ENCODE measurements at places on chromosomes 2 and 18.

DNA sequence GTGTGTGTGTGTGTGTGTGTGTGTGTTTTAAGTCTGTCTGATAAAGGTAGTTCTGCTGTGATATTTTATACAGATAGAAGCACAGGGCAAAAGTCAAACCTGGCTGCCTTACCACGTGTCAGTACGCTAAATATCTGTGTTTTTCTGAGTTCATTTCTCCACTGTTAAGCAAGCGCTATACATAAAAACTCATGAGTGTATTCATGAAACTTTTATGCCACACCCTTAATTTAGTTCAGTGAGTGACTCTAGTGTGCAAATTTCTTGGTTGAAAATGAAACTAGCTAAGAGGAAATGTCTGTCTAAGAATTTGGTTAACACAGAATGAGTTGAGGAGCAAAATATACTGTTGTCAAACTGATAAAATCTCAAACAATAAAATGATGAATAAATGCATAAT lies 11.2 kb downstream of the CASP10 start:
- no peak for DNase-seq

GRCh38 chr2:212730994-212731393 lies 192.4 kb upstream of the ERBB4 start:
- DNase-seq = no peak

GRCh38 chr18:43606795-43607194 lies 329.5 kb upstream of the SYT4 start:
- no peak for DNase-seq

DNA sequence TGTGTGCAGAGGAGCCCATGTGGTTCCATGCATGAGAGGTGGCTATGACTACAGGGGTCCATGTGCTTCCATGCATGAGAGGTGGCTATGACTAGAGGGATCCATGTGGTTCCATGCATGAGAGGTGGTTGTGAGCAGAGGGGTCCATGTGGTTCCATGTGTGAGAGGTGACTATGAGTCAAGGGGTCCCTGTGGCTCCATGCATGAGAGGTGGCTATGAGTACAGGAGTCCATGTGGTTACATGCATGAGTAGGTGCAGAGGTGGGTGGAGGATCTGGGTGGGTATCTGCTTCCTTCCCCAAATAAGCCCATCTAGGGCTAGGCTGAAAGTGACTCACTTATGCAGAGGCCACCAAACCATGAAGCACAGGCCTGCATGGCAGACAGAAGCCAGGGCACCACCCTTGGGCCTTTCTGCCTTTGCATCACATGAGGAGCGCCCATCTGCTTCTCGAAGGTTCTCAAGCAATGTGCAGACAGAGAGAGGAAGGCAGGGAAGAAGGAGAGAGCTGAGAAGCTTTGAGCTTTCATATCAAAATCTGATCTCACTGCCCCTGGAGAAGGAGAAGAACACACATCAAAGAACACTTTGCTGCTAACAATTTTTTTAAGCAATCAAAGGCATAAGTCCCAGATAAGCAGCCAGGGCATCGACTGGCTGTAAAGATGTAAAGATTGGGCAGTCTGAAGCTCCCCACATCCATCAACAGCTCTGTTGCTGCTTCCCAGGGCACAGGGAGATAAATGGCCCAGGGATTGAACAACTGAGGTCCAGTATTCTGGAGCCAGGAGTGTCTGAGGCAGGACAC lies 137.6 kb downstream of the TNS1 start:
- no peak for DNase-seq

DNA sequence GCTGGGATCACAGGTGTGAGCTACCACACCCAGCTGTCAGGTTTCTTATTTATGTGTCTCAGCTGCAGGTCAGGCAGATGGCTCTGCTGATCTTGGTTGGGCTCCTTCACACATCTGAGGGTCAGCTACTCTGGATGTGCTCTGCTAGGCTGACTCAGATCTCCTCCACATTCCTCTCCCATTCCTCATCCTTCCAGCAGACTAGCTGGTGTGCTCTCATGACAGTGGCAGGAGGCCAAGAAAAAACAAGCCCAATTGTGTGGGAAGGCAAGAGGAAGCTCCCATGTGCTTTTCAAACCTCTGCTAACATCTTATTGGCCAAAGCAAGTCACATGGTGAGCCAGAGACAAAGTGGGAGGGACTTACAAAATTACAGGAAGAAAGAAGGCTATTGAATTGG lies 11.7 kb upstream of the MSH6 start:
- no peak for DNase-seq

DNA sequence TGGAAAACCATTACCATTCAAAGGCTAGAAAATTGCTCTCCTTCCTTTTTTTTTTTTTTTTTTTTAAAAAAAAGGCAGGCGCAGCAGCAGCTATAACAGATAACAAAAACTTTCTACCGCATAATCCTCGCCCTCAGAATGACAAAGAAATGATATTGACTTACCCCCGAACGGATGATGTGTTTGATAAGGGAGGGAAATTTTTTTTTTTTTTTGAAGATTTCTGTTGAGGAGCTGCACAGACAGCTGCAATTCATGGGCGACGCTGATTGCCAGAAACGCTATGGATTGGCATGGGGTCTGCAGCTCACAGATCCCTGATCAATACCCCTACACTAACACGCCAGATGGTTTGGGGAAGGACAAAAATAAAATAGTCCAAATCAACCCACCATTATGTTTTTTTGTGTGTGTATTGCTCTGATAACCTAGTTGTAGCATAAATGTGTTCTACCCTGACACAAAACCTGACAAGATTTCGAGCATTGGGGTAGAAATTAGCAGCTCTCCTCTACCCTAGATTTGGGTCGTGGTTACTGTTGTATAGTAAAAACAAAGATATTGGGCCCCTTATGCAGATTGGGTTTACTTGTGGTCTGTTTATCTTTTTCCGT lies 3.6 kb upstream of the ONECUT2 start:
- no peak for DNase-seq

- no peak for DNase-seq
Observed at GRCh38 chr18:22226801-22227200, 57.4 kb downstream of the GATA6 start.

DNA sequence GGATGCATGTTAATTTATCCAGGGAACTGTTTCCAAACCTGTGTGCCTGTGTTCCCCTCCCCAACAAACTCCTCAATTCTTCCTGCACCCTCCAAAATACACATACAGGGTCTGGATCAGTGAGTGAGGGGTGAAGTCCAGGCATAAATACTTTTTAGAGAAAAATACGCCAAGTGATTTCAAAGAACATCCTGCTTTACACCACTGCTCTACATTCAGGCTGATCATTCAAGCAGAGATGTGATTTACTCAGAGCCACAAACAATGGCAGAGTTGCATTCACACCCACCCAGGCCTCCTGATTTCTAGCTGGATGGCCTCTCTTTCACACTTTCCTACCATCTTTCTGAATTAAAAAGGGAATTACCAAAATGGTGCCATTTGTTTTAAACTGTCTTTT lies 289.5 kb upstream of the SLC14A2 start:
- DNase-seq = no peak

- DNase-seq = no peak
Observed at GRCh38 chr2:45804987-45805755, 153.7 kb downstream of the PRKCE start.

DNA sequence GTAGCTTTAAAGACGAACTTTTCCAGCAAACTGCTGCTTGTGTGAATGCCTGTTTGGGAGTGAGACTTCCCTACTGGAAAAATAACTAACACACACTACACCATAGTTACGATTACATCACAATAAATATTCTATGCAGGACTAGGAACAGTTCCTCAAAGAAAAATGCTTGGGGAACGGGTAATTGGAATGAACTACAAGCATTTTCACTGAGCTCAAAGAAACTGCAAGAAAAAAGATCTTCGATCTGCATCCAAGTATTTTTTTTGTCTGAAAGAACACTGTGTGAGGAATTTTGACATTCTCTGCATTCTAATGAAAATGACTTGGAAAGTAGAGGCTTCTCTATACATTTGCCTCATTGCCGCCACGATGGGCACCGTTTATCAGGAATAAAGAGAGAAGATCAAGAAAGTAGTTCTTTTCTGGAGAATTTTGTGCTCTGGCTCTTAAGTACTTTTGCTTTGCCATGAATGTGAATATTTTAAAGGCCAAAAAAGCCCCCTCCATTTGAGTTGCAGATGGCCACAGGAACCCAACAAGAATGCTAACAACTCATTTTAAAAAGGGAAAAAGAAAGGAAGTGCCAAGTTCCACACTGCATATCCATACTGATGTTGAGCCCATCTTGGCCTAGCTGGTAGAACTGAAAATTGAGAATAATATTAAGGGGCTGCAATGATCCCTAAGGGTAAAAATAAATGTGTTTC lies 13.6 kb downstream of the LYPD1 start:
- DNase-seq = no peak

- DNase-seq = no peak
Observed at GRCh38 chr18:44119607-44120006, 561.1 kb upstream of the SETBP1 start.

- no peak for DNase-seq
Observed at GRCh38 chr2:43284967-43285366, 58.6 kb upstream of the ZFP36L2 start.

GRCh38 chr2:105576440-105577241 lies 168.1 kb upstream of the NCK2 start:
- DNase-seq = no peak

DNA sequence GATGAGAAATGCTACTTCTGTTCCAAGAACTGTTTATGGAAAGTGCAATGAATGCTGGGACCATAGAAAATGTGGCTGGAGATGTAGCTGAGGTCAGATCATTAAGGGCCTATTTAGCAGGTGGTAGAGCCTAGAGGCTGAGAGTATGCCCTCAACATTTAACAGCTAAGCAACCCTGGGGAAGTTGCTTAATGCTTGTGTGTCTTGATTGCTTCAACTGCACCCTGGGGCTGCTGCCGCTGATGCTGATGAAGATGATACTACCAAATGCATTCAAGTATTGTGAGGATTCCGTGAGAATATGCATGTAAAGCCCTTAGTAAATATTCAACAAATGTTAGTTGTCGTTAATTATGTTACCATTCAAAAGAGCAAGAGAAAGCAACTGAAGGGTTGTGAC lies 273.2 kb downstream of the BCL11A start:
- no peak for DNase-seq

- DNase-seq = no peak
Observed at GRCh38 chr18:63379639-63379962, 12.6 kb upstream of the KDSR start.

DNA sequence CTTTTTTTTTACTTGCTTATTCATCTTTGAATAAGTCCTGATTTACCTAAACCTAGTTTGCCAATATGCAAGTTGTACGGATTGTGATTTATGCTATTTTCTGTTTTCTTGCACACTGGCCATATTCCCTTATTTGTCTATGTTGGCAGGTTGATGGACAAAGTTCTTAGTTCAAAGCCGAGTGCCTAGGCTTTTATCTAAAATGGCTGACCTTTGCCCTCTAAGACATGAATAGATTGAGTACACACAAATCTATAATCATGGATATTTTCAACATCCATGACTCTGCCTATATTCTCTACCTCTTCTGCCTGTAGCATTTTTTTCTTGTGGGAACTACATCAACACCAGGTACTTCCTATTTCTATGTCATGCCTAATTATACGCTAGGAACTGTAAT lies 171.7 kb downstream of the TMEFF2 start:
- no peak for DNase-seq

GRCh38 chr18:23495723-23496440 lies 7.4 kb upstream of the RMC1 start:
- DNase-seq = no peak

DNA sequence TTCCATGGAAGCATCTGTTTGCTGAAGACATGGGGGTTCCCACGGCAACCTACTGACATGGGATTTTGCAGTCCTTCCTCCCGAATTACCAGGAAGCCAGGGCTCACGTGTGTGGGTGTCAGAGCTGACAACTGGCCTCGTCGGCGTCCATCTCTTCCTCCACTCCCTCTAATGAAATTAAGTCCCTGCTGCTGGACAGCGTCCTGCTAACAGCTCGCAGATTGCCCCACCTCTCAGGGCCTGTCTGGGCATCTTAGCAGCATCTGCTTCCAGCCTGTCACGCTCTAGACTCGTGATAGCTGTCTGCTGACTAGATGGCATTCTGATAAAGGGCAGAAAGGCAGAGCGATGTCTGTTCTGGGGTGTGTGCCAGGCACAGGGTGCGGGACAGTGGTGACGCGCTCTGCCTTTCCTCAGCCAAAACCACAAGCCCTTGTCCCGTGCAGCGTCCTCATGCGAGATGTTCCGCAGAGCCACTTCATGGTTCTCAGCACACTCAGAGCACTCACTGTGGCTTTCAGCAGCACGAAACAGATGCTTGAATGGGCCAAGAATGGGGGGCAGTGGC lies 161.1 kb downstream of the ARL4C start:
- peak; percentile 52 for DNase-seq

GRCh38 chr2:53033411-53033810 lies 734.2 kb upstream of the CHAC2 start:
- DNase-seq = no peak

DNA sequence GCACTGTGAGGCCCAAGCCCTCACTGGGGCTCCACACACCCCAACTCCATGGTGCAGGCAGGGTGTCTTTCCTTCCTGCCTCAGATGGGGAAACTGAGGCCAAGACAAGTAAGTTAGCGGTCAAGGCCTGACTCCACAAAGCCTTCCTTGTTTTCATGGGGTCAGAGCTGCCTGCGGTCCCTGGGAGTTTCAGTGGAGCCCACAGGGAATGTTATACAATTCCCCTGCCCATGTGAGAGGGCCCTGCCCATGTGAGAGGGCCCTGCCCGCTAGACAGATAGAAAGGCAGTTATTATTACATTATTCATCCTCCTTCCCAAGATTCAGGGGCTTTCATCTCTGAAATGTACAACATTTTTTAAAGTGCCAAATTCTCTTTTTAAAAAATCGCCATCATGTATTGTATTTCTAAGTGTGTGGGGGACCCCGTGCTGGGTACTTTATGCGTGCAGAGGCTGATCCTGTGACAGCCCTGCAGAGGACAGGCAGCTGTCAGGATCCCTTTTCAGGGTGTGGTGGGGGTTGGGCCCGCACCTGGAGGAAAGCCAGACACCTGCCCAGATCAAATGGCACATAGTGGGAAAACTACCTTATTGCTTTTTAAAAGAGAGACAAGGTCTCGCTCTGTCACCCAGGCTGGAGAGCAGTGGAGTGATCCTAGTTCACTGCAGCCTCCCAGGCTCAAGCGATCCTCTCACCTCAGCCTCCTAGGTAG lies 23.4 kb downstream of the FBLN7 start:
- DNase-seq = no peak
